D721Med (cell line): ENCODE measurements at places on chromosomes 4 and X.

DNA sequence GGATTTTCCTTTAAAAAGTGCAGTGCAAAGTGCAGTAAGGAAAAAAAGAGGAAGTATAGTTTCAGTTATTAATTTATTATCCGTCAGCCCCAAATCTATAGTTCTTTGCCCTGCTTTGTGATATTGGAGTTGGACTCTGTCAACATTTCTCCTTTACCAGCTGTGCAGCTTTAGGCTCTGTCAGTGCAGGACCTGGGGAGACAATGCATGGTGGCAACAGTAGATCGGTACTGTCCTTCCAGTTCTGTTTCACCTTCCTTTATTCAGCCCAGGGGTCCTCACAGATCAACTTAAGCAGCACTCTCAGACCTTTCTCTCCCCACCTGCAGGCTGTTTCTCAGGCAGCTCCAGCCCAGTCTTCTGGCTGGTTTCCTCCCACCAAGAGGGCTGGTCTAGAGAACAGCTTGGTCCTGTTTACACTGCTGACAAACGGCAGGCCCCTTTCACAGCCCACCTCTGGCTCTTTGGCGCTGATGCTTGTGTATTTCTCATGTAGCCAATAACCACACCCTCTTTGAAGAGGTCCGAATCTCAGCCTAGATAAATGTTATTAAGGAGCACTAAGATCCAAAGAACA is 71.6 kb downstream of the MCUB start:
- DNase-seq, result no peak

DNA sequence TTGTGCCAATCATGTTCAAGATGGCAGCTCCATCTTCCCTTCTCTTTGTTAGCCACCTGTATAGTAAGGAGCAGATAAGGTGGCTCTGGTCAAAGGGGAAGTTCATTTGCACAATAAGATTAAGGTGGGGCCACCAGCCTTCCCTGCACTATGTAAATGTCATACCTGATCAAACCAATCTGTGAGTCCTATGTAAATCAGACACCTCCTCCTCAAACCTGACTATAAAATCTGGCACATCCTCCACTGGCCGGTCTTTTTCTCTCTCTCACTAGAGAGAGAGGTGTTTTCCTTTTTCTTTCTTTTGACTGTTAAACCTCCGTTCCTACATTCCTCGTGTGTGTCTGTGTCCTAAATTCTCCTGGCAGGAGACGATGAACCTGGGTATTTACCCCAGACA is 572.5 kb upstream of the AADAT start:
- no peak for DNase-seq

DNA sequence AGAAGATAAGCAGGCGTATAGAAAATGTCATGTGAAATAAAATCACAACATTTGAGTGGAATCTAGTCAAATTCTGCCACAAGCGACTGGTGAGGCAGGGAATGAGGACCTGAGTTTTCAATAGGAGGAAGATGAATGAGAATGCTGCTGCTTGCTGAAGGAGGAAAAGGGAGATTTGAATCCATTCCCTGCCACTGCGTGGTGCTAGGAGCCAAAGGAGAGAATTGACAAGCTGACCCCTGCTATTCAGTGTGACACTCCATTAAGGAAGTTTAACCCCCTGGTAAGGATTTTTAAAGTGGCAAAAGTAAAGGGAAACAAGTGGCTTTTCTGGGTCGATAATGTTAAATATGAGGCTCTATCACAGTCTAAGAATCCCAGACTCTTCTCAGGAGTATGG is 314.0 kb downstream of the NAF1 start:
- DNase-seq, result no peak

DNA sequence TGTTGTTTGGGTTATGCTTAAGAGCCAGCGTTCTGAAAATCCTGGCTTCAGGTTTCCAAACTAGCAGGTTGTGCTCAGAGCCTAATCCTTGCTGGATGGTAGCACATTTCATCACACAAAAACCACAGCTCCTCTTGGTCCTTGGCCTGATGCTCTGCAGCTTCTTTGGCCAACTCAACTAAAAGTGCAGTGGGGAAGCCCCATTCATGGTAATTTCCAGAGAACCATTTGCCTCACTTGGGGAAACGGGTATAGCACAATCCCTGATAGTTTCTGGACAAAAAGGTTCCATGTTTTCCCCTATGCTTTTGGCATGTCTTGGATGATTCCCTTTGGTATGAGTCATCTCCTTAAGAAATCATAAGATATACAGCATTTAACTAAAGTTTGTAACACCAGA is 78.7 kb downstream of the SYNPO2 start:
- no peak for DNase-seq

DNA sequence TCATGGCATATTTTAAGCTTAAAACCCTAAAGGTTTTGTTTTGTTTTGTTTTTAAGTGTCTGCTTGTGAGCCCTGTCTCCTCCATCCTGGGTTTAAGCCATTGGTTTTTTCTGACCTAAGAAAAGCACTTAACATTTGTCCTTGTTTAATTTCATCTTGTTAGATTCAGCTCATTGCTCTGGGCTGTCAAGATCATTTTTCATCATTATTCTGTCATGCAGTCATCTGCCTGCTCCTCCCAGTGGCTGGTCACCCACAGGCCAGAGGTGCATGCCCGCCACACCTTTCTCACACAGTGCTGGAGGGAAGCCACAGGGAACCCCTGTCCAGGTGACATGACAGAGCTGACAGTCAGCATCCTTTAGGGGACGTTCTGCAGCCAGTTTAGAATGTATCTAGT is 11.7 kb upstream of the REELD1 start:
- DNase-seq, result no peak

GRCh38 chrX:29422034-29422433 is 793.3 kb upstream of the MAGEB2 start:
- no peak for DNase-seq

DNA sequence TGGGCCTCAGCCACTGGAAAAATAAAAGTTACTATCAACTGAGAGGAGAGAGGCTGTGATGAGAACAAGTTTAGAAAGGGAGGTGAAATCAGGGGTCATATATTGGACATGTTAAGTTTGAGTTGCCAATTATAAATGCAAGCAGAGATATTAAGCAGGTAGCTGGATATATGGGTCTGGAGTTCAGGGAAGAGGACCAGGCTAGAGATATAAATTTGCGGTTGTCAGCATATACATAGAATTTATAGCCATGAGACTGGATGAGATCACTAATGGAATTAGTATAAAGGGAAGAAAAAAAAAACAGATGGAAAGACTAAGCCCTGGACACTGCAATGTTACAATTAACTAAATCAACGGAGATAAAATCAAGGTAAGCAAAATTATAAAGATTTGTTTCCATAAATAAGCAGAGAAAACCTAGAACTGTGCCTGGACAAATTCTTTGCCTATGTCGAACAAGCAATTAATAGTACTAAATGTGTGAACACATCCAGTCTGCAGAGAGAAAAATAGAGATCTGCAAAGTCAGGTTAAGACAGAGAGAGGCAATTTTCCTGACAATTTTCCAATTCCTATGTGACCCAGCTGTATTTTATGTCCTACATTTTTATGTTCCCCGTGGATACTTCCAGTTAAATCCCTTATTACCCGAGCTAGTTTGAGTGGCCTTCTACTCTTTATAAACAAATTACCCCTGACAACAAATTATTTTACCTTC is 265.4 kb downstream of the GASK1B start:
- no peak for DNase-seq

- peak; percentile 47 for DNase-seq
Observed at GRCh38 chr4:186725469-186726425, 2.1 kb upstream of the FAT1 start.

GRCh38 chr4:121758925-121759568 is 5.9 kb downstream of the SMIM43 start:
- DNase-seq, result no peak

GRCh38 chr4:117154251-117154650 is 68.9 kb upstream of the TRAM1L1 start:
- DNase-seq, result no peak

- DNase-seq, result no peak
Observed at GRCh38 chr4:20416800-20417199, 165.1 kb downstream of the SLIT2 start.

DNA sequence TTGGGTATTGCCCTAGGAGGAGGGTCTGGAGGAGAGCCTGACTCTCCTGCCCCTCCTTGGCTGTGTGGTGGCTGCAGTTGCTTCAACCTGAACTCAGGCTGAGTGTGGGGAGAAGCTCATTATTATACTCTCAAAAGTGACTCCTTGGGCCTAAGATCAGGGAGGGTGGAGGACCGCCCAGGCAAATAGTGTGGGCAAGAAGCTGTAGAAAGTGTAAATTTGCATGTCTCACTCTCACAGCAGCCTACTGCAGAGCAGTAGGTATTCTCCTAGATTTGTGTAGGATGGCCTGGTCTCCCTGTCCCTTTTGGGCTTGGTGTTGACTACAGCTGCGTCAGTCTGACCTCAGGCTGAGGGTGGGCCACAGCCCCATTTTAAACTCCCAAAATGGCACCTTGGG is 156.1 kb downstream of the ZNF330 start:
- DNase-seq, result no peak
